ENCODE measurements at places on chromosomes 1 and 21. TPM values are rescaled to one million over a fixed set of nuclear protein-coding genes. Genes with fewer than 3 reads are reported as not detected.

The TNNT2 gene
- 4,860 TPM for total RNA-seq

The AIRE gene
- total RNA-seq = not detected

The NLRP3 gene
- total RNA-seq = 0.71 TPM

The FMO2 gene
- total RNA-seq = 41.7 TPM

The EPHX1 gene
- total RNA-seq = 59.6 TPM

The PTPN22 gene
- total RNA-seq = 1.6 TPM

The LAMB3 gene
- total RNA-seq = 14.3 TPM

The KCNE2 gene
- not detected for total RNA-seq

The LAMTOR5 gene
- 197 TPM for total RNA-seq

The ARHGAP29 gene
- total RNA-seq = 38.9 TPM

The NFASC gene
- 57.7 TPM for total RNA-seq

The HES3 gene
- total RNA-seq = not detected

The LAPTM5 gene
- total RNA-seq = 68.1 TPM

The UBE2J2 gene
- 41.5 TPM for total RNA-seq

The RPF1 gene
- total RNA-seq = 28.5 TPM

The CA6 gene
- total RNA-seq = not detected

The USH2A gene
- 1.7 TPM for total RNA-seq

The SPOCD1 gene
- total RNA-seq = 1.2 TPM

The CHML gene
- total RNA-seq = 5.9 TPM

The LCE3D gene
- total RNA-seq = not detected

The RHOU gene
- total RNA-seq = 12.9 TPM

The NEXN gene
- total RNA-seq = 218 TPM

The ERICH3 gene
- total RNA-seq = not detected

Measured in left cardiac atrium (tissue), 4 donors.